ENCODE measurements at places on chromosomes 4 and X. TPM values are rescaled to one million over a fixed set of nuclear protein-coding genes. Genes with fewer than 3 reads are reported as not detected.

The CYSLTR1 gene
- 0.16 TPM for total RNA-seq

The UGT2B11 gene
- not detected for total RNA-seq

The GYPA gene
- not detected for total RNA-seq

DNA sequence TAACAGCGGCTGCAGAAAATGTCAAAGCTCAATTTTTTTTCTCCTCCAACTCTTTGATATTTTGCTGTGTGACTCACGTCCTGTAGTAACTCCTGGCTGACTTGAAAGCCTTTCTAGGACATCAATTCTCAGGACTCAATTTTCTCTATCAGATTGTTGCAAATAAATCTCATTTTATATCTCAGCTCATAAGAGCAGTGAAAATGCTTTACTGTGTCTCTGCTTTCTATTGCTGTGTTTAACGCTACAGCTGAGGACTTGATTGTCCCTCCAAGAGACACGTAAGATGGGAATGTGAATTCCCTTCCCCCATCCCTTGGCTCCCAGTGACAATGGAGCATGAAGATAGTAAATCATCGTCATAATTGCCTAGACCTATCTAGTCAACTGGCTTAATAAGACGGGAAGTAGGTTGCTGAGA, 20.5 kb upstream of the CBR4 start:
- no peak for DNase-seq

- peak; percentile 82 for DNase-seq
These were observed 991 bp downstream of the RAP2C start for GRCh38 chrX:132218100-132218812.

DNA sequence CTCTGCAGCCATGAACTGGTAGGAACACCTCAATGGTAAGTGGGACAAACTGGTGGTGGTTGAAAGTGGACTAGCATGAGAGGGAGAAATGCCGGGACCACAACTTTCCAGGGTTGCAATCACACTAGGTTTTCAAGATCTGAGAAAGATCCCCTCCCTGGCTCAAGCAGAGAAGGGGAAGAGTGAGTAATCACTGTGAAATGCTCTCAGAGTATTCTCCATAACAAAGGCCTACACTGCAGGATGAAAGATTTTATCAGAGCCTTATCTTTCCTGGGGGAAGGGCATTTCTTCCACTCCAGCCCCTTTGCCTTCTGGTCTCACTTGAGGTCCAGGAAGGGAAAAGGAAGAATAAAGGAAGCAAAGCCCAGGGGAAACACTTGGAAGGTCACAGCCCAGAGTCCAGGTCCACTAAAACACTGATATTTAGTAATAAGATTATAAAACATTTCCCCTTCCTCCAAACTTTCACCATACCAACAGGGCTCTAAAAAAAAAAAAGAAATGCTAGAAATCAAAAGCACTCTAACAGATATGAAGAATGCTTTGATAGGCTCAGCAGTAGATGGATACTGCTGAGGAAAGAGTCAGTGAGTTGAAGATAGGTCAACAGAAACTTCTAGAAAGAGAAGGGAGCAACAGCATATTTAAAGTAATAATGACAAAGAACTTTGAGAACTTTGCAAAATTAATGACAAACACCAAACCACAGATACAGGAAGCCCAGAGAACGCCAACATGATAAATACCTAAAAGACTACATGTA, 95.9 kb downstream of the WDFY3 start:
- no peak for DNase-seq

- peak; percentile 76 for DNase-seq
These were observed 5.7 kb upstream of the ZBTB33 start for GRCh38 chrX:120244735-120245498.

GRCh38 chr4:86594559-86595425, 677 bp downstream of the PTPN13 start:
- peak; percentile 68 for DNase-seq
